Mammary epithelial cell (primary cell): ENCODE measurements at places on chromosomes 7 and 10. TPM values are rescaled to one million over a fixed set of nuclear protein-coding genes. Genes with fewer than 3 reads are reported as not detected.
A peak's percentile ranks its signal among the peaks of the same experiment; 100 is the strongest.

DNA sequence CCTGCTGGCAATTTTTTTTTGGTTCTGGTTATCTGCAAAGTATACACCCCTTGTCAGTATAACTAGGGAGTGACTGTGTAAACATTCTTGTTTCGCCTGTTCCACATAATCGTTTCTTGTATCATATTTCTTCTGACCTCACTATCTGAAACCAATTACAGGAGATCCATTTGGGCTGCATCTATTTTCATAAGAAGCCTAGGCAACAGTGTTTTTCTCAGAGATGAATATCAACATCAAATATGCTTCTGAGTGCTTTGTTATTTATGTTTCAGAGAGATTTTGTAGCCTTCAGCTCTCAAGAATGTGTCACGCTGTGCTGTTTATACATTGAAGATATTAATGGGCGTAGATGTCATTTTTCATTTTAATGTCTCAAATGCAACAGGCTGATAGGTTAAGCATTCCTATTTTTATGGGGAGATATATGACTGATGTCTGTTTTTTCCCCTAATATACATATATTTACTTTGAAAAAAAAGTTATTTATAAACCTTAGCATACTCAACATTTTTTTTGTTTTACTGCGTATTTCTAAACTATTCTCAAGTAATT is 115.5 kb downstream of the FOXP2 start:
- no peak for DNase-seq

PYROXD2 gene
- 11.0 TPM for polyA plus RNA-seq

ADAM22 gene
- polyA plus RNA-seq = 0.06 TPM

GRCh38 chr7:45978731-45979211 is 57.7 kb upstream of the IGFBP3 start:
- peak; percentile 20 for DNase-seq

MACROH2A2 gene
- 21.6 TPM for polyA plus RNA-seq

DNA sequence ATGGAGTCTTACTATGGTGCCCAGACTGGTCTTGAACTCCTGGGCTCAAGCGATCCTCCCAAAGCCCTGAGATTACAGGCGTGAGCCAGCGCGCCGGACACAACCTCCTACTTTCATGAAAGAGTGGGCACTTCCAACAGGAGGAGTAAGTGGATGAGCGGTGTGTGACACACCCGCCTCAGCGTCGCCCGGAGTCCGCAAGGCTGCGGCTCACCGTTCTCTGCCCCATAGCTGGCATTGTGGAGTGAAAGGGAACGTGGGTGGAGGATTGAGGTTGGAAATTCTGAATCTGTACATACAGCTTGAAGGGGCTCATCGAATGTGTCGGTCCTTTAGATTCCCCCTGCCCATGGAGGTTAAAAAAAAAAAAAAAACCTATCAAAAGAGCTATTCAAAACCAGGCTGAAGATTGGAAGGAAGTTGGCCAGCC is 524 bp upstream of the PRXL2A start:
- DNase-seq = peak; percentile 69

TMEM248 gene
- 191 TPM for polyA plus RNA-seq

HACD1 gene
- polyA plus RNA-seq = 15.7 TPM

LOXL4 gene
- polyA plus RNA-seq = not detected

GRCh38 chr7:6385110-6385781 is 62.5 kb downstream of the DAGLB start:
- peak; percentile 97 for DNase-seq

GRCh38 chr10:110239892-110240291 is 32.5 kb downstream of the MXI1 start:
- no peak for DNase-seq

GPR15LG gene
- not detected for polyA plus RNA-seq

DNA sequence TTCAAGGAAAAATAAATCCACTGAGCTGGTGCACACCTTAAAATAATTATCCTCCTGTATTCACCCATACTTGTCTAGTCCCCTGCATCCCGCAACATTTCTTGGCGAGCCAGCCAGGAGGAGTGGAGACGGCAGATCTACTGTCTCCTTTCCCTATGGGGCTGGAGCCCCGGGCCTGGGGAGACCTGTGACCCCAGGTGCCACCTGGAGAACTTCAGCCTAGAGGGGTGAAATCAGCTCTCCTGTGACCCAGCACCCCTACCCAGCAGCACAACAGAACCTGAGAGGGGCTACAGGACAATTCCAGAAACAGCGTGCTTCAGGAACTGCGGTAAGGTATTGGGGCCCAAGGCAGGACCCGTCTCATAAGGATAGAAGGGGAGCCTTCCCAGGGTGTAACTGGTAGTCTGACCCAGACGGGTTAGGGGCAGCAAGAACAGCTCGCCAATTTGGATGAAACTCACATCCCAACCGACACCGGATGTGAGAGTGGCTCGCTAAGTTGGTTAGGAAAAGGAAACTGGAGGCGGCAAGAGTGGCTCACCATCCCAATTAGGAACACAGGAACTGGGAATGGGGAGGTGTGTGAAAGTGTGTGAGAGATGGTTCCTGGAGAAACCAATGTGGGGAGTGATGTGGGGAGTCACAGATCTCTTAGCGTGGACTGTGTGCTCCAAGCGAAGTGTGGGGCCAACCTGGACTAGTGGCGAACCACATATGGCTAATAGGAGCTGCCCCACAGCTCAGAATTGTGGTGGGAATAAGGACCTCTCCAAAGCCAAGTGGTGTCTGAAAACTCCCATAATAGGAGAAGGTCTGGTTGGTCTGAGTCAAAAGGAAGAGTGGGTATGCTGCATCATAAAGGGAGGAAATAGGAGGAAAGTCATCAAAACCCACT is 15.1 kb upstream of the DENND2A start:
- no peak for DNase-seq

COL13A1 gene
- 5.4 TPM for polyA plus RNA-seq

CLRN3 gene
- polyA plus RNA-seq = not detected

DNA sequence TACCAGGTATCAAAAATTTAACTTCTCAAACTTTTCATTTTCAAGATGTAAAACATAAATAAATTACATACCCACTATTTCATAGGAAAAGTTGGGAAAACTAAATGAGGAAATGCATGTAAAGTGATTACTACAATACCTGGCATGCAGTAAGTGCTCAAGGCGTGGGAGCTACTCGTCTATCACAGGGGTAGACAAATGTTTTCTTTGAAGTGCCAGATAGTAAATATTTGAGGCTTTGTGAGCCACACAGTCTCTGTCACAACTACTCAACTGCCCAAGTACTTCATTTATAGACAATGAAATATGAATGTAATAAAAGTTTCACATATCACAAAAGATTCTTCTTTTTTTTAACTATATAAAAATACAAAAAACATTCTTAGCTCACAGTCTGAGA is 96.4 kb upstream of the PCGF5 start:
- DNase-seq = no peak

- no peak for DNase-seq
These were observed 134.2 kb downstream of the RALA start for GRCh38 chr7:39757604-39758003.

GRCh38 chr10:78118591-78118990 is 84.9 kb downstream of the RPS24 start:
- no peak for DNase-seq

SKIDA1 gene
- 0.16 TPM for polyA plus RNA-seq

GRCh38 chr10:129085811-129086210 is 381.2 kb upstream of the MGMT start:
- DNase-seq = no peak

DNA sequence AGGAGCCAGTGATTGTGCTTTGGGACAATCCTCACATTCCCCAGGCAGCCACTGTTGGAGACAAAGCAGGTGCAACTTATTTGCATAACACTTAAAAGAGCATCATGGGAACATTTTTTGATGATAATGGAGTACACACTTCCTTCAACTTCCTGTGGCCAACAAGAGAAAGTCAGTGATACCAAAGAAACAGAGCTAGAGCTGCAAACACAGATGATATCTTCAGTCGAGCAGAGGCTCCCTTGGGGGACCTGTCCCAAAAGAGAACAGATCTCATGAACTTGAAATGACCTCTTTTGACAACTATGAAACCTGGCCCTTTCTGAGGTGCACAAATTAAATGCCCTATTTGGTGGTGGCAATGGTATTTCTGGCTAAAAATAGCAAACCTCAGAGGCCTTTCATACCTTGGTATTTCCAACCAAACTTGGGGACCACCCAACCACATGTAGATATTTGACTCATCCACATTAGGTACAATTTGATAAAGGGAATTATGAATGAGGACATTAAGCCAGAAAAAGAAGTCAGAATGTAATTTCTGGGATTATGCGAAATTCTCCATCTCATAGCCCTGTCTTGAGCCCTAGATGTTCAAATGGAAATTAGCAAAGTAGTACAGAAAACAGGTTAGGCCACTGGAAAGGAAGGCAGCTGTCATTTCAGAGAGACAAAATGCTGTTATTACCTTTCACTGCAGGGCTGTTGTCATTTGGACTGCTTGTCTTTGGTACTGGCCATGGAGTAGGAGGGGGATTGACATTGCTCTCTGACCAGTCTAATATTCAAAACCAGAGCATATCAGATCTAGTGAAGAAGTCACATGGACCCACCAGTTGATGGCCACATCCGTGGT is 146.2 kb downstream of the ICA1 start:
- DNase-seq = no peak

GCC1 gene
- 7.4 TPM for polyA plus RNA-seq

DNA sequence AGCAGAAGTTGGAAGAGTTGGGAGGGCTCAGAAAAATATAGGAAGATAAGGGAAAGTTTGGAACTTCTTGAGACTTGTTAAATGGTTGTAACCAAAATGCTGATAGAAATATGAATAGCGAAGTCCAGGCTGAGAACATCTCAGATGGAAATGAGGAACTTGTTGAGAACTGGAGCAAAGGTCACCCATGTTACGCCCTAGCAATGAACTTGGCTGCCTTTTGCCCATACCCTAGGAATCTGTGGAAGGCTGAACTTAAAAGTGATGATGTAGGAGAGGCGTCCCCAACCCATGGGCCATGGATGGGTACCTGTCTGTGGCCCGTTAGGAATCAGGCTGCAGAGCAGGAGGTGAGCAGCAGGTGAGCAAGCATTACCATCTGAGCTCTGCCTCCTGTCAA is 347.8 kb downstream of the ARL4A start:
- DNase-seq = no peak

DNA sequence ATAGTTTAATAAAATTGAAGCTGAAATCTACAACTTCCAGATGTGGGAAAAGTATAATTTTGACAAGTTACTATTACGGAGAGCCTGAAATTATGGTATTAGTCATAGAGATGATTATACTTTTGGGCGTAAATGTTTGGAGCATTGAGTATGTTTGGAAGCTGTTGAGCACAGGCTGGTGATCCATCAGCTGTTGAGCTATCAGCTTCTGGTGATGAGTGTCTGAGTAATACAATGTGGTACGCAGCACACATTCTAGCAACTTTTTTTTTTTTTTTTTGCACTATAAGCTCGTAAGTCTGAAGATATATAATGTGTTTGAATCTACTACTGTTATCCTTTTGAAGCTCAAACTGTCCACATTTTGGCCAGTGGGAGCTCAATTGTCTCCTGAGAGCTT is 123.4 kb downstream of the ATE1 start:
- no peak for DNase-seq

DNA sequence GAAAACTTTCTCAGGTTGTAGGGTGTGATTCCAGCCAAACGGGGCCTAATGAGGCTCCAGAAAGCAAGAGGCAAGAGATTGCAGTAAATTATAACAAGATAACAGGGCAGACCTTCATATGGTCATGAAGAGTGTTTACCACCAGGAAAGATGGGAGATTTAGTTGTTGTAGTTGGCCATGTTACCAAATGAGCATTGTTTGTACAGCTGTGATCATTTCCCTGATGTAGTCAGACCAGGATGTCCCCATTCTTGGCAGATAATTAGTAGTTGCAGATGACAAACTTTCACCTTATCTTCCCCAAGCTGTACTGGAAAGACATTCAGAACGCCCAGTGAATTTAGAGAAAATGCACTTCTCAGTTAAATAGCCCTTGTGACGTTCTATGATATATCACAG is 630.8 kb downstream of the ANKRD7 start:
- no peak for DNase-seq

GRCh38 chr10:82288461-82288881 is 413.5 kb downstream of the NRG3 start:
- DNase-seq = peak; percentile 90

DNA sequence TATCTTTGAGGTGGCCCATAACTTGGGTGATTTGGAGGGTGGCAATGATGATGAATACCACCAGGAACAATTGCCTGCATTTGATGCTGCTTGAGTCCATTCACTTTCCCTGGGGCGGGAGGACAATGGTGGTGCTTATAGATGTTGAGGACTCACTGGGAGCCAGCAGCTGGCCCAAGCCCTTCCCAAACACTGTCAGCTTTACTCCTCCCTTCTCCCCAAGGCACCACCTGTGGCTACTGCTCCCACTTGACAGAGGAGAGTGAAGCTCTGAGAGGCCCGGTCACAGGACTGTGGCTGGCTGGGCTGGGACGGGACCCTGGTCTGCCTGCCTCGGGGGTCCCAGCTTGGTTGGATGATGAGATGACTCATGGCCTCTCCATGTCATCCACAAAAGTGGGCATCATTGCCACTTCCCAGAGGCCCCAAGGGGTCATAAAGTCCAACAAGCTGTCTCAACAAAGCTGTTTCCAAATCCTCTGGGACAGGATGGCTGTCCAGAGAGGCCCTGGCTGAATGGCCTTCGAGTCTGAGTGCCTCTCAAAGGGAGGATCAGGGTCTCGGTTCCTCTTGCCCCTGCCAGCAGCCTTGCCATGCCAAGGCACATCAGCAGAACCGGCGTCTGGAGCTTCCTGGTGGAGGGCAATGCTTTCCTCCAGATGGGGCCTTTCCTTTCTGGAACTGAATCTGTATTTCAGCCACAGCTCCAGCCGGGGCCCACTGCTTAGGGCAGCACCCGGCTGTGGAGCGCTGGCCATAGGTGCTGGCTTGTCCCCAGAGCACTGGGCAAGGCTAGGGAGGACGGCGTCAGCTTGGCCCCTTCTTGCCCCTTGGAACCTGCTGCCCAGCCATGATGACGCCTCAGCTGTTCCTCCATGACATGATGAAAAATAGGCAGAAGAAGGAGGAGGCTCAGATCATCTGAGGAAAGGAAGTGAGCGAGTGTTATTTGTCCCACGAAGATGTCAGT is 47.0 kb upstream of the PLEKHA1 start:
- DNase-seq = no peak

DNA sequence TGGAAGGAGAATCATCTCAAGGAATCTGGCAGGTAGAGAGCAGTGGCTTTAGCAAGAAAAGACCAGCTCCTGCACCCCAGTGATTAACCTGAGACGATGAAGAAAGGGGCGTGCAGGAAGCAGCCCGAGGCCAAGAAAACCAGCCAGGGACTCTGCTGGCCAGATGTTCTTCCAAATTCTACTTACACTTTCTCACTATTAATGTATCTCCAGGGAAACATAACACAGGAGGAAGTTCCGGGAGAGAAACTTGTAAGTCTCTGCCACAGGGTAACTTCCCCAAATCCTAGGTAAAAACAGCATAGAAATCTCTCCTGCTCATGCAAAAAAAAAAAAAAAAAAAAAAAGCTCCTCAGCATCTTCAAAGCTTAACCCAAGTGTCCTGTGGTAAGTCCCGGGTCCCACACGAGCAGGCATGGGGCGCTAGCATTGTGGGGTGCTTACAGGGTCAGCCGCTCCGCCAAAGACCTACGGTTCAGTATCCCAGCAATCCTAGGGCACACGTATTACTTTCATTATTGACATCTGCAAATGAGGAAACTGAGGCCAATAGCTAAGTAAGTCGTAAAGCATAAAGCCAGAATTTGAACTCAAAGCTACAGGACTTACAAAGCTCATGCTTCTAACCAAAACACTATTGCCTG is 97.2 kb upstream of the GNA12 start:
- peak; percentile 16 for DNase-seq

GRCh38 chr7:116952635-116953371 is 498 bp upstream of the ST7 start:
- DNase-seq = peak; percentile 24

- no peak for DNase-seq
These were observed 24.3 kb downstream of the UBN2 start for GRCh38 chr7:139255290-139255689.
